ENCODE measurements at places on chromosomes 5 and 9.

DNA sequence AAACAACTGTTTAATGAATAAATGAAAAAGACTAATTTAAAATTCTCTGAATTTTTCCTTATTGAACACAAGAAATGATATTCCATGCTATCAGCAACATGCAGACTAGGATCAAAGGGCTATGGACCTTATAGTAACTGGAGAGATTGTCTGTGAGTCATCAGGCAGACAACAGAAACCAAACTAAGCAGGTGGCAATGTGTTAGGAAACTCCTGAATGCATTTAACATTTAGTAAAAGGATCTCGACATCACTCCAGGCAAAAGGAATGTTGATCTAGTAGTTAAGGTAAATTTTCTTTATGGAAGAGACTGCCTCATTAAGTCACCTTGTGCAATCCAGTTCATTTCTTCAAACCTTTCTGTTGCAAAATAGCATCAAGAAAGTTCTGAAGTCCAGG lies 58.4 kb downstream of the ARL15 start:
- no peaks in the 10 kb centered on the region for H3K4me1 ChIP-seq
- H3K27ac ChIP-seq, result no peak overlapping the region
- H3K27me3 ChIP-seq, result no peaks in the 10 kb centered on the region
- H3K36me3 ChIP-seq, result no peaks in the 10 kb centered on the region
- DNase-seq, result peak; percentile 54
- H3K4me3 ChIP-seq, result no peak overlapping the region

DNA sequence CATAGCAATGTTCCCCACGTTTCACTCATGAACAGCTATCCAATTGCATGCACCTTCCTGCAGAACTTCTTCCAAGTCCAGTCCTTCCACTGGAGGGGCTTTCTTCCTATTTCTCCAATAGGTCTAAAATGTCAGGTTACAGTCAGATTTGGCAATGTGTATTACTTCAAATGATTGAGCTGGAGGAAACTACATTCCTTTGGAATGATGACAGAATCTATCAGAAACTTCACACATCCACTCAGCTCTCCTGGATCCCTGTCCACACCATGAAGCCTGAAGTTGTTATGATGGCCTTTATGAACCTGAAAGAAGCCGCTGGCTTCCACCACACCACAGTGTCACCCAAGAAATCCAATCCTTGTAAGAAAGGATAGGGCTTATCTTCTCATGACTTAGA lies 32.2 kb downstream of the FBXW2 start:
- H3K36me3 ChIP-seq, result peaks cover 17% of the 10 kb centered on the region
- H3K27me3 ChIP-seq, result no peaks in the 10 kb centered on the region
- H3K4me1 ChIP-seq, result peaks cover 8% of the 10 kb centered on the region
- no peak overlapping the region for H3K27ac ChIP-seq
- H3K4me3 ChIP-seq, result no peak overlapping the region

DNA sequence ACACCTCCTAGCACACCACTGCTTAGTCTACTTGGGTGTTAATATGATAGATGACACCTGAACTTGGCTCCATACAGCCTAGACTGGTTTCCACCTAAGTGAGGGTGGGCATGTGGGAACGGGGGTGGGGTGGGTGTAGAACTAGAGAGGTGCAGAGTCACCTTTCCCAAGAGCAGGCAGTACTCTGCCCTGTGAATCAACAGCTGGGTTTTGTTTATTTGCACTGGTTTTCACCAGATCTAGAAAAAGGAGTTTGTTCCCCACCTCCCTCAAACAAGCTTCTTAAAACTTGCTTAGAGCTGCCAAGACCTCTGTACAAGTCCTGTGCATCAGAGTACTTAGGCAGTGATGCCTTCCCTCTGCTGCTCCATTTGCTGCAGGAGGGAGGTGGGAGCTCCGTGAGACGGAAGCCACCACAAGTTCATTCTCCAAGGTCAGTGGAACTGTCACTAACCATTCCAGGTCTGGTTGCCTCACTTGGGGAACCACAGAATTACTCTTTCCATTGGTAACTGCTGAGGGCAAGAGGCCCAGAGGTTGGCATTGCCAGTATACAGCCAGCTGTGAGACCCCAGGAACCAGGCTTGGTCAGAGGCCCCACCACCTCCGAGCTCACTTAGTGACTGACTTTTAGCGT lies 163.5 kb downstream of the NR3C1 start:
- peak overlapping the region; percentile 19 for H3K27ac ChIP-seq
- peaks cover 32% of the 10 kb centered on the region for H3K4me1 ChIP-seq
- H3K36me3 ChIP-seq, result no peaks in the 10 kb centered on the region
- H3K27me3 ChIP-seq, result no peaks in the 10 kb centered on the region
- no peak overlapping the region for H3K4me3 ChIP-seq
- peak; percentile 74 for DNase-seq

DNA sequence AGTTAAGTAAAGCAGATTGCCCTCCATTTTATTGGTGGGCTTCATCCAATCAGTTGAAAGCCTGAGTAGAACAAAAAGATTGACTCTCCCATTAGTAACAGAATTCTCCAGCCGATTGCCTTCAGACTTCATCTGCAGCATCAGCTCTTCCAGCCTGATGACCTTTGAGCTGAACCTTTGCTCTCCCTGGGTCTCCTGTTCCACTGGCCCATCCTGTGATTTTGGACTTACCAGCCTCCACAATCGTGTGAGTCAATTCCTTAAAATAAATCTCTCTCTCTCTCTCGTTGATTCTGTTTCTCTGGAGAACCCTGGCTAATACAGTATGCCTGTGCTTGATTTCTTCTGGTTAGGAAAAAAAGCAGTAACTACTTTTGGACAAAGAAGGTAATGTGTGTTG lies 121.9 kb downstream of the OSTF1 start:
- H3K4me1 ChIP-seq, result no peaks in the 10 kb centered on the region
- H3K36me3 ChIP-seq, result no peaks in the 10 kb centered on the region
- no peaks in the 10 kb centered on the region for H3K27me3 ChIP-seq
- H3K4me3 ChIP-seq, result no peak overlapping the region

DNA sequence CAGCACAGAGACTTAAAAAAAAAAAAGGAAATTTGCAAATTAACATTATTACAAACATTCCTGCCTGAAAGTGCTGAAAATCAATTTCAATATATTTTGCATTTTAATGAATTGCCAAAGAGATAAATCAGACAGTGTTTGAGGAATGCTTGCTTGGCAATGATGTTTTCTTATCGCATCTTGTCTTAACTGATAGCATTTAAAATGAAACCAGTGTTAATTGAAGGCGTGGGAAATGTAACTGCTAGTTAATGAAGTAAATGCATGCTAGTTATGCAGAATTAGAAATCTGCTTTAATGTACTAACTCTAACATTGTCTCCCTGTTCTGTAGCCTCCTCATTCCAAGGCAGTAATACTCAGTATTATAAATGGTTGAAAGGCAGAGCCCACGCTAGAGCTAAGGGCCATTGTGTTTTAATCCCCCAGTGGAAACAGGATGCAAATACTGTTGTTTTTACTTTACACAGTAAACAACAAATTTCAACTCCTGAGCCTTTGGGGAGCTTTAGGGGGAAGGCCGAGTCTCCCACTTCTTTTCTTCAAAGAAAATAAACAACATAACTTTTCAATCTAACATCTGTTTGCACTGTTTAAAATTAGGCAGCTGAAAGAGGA lies 586.9 kb downstream of the TLE4 start:
- H3K27me3 ChIP-seq, result no peaks in the 10 kb centered on the region
- H3K36me3 ChIP-seq, result no peaks in the 10 kb centered on the region
- no peak for DNase-seq
- H3K4me3 ChIP-seq, result no peak overlapping the region
- no peak overlapping the region for H3K27ac ChIP-seq
- peaks cover 6% of the 10 kb centered on the region for H3K4me1 ChIP-seq

GRCh38 chr9:119487118-119487827 lies 118.0 kb upstream of the BRINP1 start:
- H3K36me3 ChIP-seq, result no peaks in the 10 kb centered on the region
- no peak overlapping the region for H3K27ac ChIP-seq
- H3K4me3 ChIP-seq, result no peak overlapping the region
- no peaks in the 10 kb centered on the region for H3K27me3 ChIP-seq

DNA sequence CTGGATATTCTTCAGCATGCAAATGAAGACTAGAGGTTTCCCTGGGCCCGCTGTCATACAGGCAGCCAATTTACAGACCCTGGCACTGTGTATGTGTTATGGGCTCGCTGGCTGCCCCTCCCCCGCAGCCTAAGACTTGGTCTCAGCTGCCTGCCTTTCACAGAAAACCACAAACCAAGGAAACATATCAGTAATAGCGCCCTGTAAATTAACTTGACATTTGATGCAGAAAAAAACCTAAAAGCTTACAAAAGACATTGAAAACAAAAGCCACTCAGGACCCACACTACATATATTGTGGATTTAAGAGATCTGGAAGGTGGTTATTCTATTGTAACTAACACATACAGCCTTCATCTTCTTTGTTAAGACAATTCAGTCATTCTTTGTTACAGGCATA lies 287.0 kb upstream of the TMEM161B start:
- H3K27me3 ChIP-seq, result no peaks in the 10 kb centered on the region
- no peaks in the 10 kb centered on the region for H3K4me1 ChIP-seq
- DNase-seq, result no peak
- H3K36me3 ChIP-seq, result no peaks in the 10 kb centered on the region
- H3K4me3 ChIP-seq, result no peak overlapping the region
- H3K27ac ChIP-seq, result no peak overlapping the region

- no peak for DNase-seq
- peaks cover 41% of the 10 kb centered on the region for H3K36me3 ChIP-seq
- no peak overlapping the region for H3K4me3 ChIP-seq
- H3K4me1 ChIP-seq, result peaks cover 16% of the 10 kb centered on the region
- no peak overlapping the region for H3K27ac ChIP-seq
Observed at GRCh38 chr9:98992885-98993569, 49.3 kb downstream of the COL15A1 start.

GRCh38 chr5:177599731-177600507 lies at the start of gene B4GALT7:
TSS of gene B4GALT7 (plus strand) at chr5:177600132. CDS start at chr5:177600211, 79 bp downstream.
- H3K4me1 ChIP-seq, result peaks cover 3% of the 10 kb centered on the region
- H3K4me3 ChIP-seq, result peak within 1 kb of the TSS; percentile 88
- H3K27me3 ChIP-seq, result no peaks in the 10 kb centered on the region
- peak; percentile 69 for DNase-seq
- H3K36me3 ChIP-seq, result peaks cover 19% of the 10 kb centered on the region

- H3K27ac ChIP-seq, result no peak overlapping the region
- DNase-seq, result peak; percentile 83
- H3K36me3 ChIP-seq, result no peaks in the 10 kb centered on the region
- H3K4me1 ChIP-seq, result 0 out of 2 replicates have a peak, but pooled peaks cover 1% of the 10 kb centered on the region
Observed at GRCh38 chr9:79387101-79387835, 184.5 kb upstream of the TLE4 start.

GRCh38 chr9:130214776-130215340 lies 42.7 kb downstream of the NCS1 start:
- no peak for DNase-seq
- no peaks in the 10 kb centered on the region for H3K27me3 ChIP-seq
- no peak overlapping the region for H3K4me3 ChIP-seq

DNA sequence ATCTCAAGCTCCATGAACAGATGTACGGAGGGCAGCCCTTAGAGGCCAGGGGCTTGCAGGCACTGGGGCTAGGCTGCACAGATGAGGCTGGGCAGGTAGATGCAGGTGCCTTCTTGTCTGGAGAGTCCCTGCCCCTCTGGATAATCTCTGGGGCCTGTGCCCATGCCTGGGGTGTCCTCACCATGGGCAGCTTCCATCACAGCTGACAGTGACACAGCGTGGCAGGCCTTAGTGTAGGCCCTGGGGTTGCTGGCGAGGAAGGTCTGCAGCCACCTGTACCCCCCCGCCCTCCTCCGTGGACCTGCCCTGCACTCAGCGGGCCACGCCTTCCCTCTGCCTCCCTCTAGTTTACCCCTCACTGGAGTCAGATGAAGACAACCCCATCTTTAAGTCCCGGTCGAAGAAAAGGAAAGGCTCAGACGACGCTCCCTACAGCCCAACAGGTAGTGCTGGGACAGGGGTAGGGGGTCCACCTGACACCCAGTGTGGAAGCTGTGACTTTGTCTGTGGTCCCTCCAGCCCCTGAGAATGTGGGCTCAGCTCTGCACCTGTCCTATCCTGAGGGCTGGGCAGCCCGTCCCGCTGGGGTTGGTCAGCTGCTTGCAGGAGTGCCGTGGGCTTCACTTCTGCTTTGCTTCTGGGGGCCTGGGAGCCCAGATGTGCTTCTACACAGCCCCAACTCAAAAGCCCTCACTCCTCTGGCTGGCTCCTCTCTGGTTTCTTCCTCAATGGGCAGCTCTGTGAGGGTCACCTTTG lies 98.4 kb downstream of the PHF2 start:
- DNase-seq, result no peak
- peaks cover 26% of the 10 kb centered on the region for H3K36me3 ChIP-seq
- H3K27me3 ChIP-seq, result no peaks in the 10 kb centered on the region
- no peak overlapping the region for H3K27ac ChIP-seq
- no peaks in the 10 kb centered on the region for H3K4me1 ChIP-seq

DNA sequence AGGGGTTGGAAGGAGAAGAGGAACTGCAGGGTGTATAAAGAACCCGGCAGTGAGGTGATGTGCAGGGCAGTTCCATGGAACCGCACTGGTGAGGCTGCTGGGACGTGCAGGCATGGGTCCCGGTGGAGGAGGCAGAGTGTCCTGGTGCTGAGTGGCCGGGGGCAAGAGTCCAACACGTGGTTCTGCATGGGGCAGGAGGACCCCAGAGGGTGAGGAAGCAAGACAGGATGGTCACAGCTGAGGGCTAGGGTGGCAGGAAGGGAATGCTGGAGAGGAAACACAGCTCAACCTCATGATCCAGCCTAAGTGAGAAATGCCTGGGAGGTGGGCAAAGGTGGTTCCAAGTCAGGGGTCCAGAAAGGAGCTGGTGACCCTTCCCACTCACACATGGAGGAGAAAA lies 87.2 kb downstream of the S1PR3 start:
- peaks cover 12% of the 10 kb centered on the region for H3K4me1 ChIP-seq
- H3K4me3 ChIP-seq, result no peak overlapping the region
- H3K27me3 ChIP-seq, result no peaks in the 10 kb centered on the region

DNA sequence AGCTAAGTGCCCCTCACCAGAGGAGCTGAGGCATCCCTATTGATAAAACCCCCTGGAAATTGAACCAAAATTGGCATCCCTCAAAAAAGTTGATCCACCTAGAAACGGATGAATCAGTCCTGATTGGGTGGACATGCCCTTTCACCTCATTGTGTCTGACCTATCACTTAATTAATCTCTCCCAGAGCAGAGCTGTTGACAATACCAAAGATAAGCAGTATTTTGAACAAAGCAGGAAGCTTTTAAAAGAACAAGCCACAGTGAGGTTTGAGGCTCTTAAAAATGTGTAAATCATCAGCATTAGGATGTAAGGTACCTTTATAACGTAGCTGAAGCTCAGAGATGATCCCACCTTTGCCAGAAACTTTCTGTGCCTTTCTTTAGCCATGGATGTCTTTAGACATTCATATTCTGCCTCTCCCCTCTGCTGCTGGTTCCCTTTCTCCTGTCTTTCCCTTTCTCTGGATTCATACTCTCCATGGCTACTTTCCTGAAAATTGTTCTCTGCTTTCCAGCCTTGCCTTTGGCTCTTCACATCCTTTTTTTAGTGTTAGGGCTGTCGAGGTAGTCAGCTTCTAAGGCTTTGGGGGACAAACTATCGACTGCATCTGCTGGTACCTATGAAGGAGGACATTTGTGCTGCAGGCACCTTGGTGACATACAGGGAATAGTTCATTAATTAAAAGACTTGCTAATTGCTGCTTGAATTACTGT lies 7.8 kb upstream of the LHX2 start:
- H3K27ac ChIP-seq, result no peak overlapping the region
- H3K4me1 ChIP-seq, result no peaks in the 10 kb centered on the region
- no peak overlapping the region for H3K4me3 ChIP-seq
- peaks cover 94% of the 10 kb centered on the region for H3K27me3 ChIP-seq
- H3K36me3 ChIP-seq, result no peaks in the 10 kb centered on the region
